ENCODE measurements at places on chromosomes 1 and 21.
A peak's percentile ranks its signal among the peaks of the same experiment; 100 is the strongest.

GRCh38 chr1:199982606-199983005 is 44.9 kb upstream of the NR5A2 start:
- DNase-seq: no peak

DNA sequence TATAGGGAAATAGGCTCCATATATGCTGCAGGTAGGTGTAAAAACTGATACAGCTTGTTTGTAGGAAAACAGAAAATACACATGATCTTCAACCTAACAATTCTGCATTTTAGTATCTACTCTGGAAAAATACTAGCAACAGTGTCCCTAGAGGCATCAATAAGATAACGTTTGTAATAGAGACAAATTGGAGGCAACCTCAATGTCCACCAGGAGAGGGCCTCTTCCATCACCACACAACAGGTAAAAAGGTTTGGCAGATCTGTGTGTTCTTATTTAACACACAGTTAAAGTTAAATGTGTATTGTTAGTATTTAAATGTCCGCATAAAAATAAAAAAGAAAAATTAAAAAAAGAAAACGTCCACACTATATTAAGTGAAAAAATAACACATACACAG is 5.4 kb downstream of the EIF2D start:
- no peak for DNase-seq

DNA sequence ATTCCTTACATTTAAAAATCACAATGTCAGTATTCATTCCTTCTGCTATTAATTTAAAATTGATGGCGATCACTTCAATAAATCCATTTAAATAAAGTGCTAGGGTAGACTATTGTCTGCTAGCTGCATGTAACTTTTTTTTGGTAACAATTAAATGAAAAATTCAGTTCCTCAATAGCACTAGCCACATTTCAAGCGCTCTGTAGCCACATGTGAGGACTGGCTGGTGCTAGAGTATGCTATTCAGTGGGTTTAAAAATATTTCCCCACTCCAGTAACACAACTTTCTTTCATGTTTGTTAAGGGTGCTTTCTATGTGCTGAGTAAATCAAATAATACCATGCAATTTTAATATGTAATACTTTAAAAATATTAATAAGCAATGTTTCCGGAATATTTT is 108.2 kb downstream of the LTN1 start:
- DNase-seq: peak; percentile 8

- DNase-seq: no peak
Observed at GRCh38 chr1:17441265-17441992, 2.0 kb upstream of the RCC2 start.

- no peak for DNase-seq
Observed at GRCh38 chr1:152182431-152182830, 23.4 kb upstream of the RPTN start.

- DNase-seq: no peak
Observed at GRCh38 chr1:93640656-93641440, 40.8 kb downstream of the BCAR3 start.

DNA sequence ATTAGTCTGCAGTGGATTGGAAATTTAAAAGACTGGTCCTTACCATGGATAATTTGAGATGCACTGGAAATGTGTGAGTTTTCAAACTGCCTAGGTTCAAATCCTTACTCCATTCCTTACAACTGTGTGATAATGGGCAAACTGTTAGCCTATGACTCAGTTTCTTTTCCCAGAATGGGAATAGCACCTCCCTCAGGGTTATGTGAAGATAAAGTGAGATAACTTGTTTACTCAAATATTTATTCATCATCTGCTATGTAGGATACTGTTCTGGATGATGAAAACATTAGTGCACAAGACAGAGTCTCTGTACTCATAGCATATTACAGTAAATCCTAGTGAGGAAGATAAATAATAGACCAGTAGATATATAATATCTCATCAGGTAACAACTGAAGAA is 28.6 kb downstream of the LRIG2 start:
- no peak for DNase-seq

GRCh38 chr1:1335792-1336248 is 4.7 kb downstream of the TAS1R3 start:
- DNase-seq: no peak

DNA sequence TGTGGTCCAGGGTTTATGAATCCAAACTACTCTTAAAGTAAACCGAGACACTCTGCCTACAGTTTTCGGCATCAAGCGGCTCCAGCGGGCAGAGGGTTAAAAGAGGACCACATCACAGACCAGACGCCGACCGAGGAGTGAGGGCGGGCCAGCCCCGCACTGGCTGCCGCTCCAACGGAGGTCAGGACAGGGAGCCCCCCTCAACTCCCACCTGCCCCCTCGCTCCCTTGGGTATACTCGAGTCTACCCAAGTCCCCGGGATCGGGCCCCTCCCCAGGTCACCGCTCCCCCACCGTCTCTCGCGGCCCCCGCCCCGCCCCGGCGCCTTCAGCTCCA is 312 bp downstream of the ARNT start:
- no peak for DNase-seq

DNA sequence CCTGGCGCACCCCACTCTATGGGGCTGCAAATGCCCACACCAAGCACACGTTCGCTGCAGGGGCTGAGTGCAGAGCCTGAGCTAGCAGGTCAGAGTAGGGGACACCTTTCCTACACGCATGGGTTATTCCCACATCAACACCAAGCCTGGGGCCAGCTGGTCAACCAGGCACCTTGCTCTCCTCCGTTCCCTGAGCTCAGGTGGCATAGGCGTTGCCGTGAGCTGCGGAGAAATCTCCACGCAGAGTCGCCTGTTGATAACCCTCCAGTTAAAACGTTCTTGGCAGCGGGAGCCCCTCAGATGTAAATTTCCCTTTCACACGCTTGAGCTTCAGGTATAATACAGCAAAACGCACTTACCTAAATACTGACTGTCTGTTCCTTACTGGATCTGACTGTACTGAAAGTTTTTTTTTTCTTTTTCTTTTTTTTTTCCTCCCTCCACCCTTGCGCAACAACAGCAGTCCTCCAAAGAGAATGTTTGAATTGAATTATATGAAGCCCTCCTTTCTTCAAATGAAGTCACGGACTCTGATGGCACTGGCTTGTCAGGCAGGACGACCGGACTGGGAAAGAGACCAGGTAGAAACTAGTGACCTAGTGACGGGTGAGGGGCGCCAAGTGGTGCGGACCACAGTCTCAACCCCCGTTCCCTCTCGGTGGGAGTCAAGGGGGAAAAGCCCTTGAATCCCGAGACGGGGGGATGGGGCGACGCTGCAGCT is 2.1 kb downstream of the BRINP3 start:
- no peak for DNase-seq

DNA sequence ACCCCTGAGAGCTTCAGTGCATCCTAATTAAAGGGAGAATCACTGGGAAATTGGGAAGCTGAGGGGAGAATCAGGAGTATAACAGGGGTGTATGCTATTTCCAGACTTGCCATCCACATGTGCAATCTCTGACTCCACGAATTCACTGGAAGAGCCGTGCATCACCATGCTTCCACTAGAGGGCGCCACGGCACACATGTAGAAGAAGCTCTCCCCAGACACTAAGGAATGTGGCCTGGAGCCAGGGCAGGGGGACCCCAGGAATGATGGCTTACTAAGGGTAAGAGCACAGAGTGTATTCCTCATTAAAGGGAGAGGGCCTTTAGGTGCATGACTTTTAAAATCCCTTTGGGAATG is 81.5 kb downstream of the ABCA4 start:
- peak; percentile 61 for DNase-seq

DNA sequence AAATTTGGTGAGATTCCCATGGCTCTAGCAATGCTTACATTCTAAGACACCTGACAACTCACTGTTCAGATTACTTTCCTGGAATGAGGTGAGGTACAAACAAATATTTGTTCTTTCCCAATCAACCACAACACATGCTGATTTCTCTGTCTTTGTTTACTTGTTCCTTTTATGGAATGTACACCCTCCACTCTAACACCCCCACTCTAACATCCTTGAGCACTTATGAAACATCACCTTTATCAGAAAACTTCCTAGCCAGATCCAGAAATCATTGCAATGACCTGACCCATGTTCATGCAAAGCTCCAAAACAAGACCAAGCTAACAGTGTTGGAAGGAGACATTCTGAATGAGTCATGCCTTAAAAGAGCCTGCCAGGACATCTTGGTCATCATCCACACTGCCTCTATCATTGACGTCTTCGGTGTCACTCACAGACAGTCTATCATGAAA is 35.5 kb downstream of the HSD3B1 start:
- DNase-seq: no peak

DNA sequence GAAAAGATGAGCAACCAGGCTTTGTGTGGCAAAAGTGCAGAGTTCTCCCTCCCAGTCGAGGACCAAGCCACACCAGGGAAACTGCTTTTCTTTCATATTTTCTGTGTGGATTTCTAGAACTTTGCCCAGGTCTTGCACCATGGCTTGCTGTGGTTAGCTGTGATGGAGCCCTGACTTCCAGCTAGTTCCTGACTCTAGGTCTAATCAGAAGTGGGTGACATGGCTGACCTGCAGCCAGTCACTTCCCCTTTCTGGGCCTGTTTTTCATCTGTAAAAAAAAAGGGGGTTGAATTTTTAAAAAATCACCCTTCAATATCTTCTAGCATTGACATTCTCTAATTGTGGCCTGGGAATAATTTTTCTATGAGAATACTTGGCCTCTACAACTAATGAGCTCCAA is 491.2 kb upstream of the USP24 start:
- no peak for DNase-seq

DNA sequence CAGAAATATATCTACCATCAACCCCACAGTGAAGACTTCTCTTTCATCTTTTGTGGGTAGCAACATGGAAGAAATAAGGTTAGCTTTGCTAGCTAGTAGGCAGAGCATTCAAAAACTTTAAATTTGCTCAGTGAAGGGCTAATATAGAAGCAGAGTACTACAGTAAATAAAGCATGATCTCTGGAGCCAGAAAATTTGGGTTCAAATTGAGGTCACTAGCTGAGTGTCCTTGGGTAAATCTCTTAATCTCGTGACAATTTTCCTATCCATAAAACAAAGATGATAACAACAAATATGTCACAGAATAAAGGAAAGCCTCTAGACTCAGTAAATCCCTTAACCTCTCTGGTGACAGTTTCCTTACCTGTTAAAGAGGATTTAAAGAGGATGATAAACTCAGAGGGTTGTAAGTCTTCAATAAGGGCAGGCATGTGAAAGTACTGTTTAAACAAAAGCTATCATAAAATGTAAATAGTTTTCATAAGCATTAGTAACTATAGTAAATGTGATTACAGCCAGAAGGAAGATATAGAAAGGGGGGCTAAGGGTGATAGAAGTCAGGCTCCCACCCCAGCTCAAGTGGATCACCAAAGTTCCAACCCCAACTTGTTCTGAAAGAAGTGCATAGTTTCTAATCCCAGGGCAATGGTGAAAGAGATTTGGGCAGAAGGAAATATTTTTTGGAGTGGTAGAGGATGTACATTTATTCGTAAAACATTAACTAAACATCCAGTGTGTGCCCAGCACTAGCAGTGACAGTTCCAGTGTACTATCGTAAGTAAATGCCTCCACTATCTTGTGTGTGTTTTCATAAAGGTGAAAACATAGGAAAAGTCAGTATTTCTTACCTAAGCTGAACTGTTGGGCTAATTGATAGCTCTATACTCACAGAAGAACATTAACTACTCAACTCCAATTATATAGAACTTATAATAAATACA is 24.8 kb downstream of the TM2D1 start:
- DNase-seq: no peak

DNA sequence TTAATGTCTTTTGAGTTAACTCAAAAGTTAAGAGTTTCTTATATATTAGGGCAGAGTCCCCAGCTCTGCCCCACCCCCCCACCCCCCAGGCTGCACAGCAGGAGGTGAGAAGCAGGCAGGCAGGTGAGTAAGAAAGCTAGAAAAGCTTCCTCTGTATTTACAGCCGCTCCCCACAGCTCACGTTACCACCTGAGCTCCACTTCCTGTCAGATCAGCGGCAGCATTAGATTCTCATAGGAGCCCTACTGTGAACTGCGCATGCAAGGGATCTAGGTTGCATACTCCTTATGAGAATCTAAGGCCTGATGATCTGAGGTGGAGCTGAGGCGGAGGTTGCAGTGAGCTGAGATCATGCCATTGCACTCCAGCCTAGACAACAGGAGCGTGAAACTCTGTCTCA is 81.9 kb downstream of the SIM2 start:
- DNase-seq: no peak

DNA sequence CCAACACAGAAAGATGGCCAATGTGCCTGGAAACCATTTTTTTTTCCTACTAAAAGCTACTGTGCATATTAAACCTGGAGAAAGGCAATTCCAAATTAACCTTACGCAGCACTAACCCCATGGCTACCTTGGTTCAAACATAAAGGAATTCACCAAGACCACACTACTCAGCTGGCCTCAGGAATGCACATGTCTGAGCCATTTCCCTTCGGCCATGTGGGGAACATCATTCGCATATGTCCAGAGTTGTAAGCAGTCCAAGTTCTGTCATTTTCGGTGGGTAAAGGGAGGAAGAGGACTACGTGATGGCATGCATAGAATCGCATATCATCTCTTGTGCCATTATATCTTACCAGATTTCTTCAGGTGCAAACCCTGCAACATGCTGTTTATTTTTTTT is 175.4 kb downstream of the NTMT2 start:
- DNase-seq: no peak

DNA sequence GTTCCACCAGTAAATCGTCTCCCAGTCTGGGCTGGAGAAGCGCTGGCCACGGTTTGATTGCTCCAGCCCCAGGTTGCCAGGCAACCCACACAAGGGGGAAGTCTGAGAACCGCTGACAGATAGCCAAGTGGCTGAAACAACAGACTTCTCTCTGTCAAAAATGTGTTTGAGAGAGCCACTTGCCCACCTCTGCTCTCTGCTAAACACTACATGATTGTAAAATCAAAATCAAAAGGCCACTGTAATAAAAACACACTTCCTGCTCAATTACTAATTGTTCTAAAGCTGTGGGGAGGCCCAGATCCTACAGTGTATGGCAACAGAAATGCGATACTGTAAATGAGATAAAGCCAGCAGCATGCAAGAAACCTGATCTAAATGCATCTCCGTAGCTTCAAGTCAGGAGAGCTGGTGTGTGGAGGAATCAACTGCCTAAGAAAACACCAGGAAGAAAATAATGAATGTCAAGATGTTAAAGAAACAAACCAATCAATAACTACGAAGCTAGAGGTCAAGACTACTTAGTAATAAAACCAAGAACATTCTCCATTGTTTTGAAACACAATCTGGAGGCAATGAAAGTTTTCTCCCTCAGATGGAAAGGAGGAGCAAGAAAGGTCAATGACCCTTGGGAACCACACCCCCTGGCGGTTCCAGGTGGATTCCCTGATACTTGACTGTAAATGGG is 121.2 kb downstream of the SLC45A1 start:
- no peak for DNase-seq

- DNase-seq: no peak
Observed at GRCh38 chr1:44785029-44785380, 3.0 kb downstream of the BEST4 start.

- DNase-seq: no peak
Observed at GRCh38 chr1:71028981-71029380, 18.6 kb downstream of the PTGER3 start.

GRCh38 chr1:234875953-234876855 is 252.4 kb downstream of the TOMM20 start:
- DNase-seq: no peak
